Stimulated activated CD8-positive, alpha-beta memory T cell treated with anti-CD3 and anti-CD28 coated beads, Interleukin-7, amount 100 ng/mL, for 24 hours (primary cell): ENCODE measurements at places on chromosomes 7 and 10.

- no peak for DNase-seq
Measured at GRCh38 chr10:101131962-101132635, 999 bp downstream of the TLX1 start.

DNA sequence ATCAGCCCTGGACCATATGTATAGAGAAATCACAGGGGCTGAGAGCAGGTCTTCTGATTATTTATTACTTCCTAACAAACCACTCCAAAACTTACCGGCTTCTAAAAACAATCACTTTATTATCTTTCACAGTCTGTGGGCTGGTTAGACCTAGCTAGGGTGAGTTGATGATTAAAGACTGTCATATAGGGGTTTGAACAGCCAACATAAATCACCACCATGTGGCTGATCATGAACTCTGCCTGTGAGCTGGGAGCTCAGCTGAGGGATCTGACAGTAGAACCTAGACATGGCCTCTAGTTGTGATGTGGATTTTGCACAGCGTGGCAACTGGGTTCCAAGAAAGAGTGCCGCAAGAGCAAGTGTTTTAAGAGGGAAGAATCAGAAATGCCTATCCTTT is 305.4 kb downstream of the CSTF2T start:
- DNase-seq = no peak

- no peak for DNase-seq
Measured at GRCh38 chr10:44696496-44696895, 214.6 kb upstream of the TMEM72 start.

DNA sequence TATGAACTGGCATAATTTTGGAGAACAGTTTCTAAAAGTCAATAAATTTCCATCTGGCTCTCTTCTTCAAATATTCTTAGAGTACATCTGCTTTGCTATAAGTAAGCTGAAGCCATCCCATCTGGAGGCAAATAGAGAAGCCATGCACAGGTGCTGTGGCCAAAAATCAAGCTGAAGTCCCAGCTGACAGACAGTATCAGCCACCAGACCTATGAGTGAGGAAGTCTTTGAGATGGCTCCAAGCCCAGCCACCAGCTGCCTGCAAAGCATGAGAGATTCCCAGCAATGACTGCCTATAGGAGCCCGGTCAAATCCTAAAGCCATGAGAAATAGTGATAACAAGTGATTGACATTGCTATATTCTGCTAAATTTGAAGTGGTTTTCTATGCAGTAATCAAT is 21.7 kb upstream of the PRSS58 start:
- DNase-seq = no peak

- DNase-seq = no peak
Measured at GRCh38 chr7:83040484-83040883, 122.2 kb downstream of the PCLO start.

DNA sequence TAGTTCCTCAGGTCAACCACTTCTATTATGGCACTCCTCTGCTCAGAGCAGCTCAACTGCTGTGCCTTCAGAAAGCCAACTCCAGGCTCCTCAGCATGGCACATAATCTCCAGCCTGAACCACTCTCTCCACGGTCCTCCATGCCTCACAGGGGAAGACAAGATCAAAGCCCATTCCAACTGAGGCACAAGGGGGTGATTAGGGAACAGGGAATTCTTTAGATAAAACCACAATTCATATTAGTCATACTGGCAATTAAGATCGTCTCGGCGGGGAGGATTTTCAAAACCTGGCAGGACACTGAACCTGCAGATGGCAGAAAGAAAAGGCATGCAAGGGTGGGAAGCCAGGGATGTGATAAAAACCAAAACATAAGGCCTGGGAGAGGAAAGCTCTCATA is 361.6 kb downstream of the FGFR2 start:
- DNase-seq = no peak

- DNase-seq = no peak
Measured at GRCh38 chr7:101243646-101244374, 1.1 kb downstream of the FIS1 start.

- DNase-seq = no peak
Measured at GRCh38 chr7:106003525-106004064, 40.5 kb downstream of the CDHR3 start.

DNA sequence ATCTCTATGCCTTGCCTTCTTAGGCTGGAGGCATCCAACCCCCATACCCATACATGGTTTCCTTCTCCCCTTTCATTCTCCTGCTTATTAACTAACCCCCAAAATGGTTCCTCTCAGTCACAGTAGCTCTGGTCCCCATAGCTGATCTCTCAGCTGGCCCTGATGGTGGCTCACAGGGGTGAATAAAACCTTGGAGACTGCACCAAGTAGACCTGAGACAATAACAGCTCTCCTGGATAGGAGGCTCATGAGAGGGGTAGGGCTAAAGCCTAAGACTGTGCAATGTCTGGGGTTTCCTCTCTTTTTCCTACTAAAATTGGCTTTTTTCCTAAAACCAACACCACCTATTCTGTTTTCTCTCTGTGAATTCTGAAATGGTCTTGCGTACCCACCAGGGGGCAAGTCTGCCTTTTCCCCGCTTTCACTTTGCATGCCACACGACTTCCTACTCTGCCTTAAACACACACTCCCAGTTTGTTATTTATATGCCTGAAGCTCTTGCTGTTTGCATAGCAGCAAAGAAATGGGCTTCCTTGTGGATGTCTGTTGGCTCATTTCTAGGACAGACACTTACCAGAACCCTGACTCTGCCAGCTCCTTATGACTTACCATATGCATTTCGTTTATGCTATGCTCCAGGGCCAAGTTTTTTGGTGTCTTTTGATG is 18.4 kb upstream of the PON1 start:
- DNase-seq = no peak

DNA sequence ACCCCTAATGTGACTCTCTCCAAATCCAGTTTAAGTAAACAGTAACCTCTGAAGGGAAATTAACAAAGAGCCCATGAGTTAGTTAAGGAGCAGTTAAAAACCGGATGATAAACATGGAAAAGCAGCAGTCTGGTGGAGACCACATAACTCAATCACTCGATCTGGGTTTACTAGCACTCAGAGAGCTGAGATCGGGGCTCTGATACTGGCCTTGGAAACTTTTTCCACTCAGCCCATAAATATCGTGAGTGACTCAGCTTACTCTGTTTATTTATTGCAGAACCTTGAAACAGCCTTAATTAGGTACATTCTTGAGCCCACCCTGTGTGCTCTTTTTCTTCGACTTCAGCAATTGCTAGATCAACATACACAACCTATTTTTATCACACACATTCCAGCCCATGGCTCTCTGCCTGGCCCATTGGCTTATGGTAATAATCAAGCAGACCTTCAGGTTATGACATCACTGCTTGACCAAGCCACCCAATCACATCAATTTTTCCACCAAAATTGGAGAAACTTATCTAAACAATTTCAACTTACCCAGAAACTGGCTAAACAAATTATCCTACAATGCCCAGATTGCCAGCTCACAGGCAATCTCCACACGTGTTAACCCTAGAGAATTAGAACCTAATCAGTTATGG is 82.2 kb upstream of the GPR22 start:
- no peak for DNase-seq

DNA sequence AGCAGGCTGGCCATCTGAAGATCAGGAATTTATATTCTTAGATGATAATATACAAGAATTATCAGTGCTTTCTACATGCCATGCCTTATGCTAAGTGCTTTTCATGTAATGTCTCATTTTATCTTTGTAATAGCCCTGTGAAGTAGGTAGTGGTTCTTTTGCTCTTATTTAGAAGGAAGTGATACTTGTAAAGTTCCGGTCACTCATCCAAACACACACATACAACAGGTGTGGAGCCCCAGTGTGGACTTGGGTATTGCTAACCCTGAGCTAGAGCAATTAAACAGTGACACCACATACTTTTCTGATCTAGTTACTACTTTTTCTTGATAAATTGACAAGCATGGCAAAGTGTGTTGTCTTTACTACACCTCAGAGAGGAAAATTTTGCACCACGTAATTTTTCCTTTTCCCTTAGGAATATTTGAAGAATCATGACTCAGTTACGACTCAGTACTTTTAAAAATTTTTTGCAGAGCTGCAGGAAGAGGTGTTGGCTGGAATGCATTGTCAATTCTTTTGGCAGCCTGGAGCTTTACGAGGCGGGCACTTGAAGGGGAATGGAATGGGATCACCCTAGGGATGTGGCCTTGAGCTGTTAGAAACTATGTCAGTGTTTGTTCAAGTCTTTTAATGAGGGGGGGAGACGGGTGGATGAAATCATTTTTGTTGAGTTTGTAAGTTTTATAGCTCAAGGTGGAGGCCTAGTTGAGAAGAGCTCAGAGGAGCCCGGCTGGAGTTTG is 212.5 kb upstream of the CELF2 start:
- DNase-seq = no peak

DNA sequence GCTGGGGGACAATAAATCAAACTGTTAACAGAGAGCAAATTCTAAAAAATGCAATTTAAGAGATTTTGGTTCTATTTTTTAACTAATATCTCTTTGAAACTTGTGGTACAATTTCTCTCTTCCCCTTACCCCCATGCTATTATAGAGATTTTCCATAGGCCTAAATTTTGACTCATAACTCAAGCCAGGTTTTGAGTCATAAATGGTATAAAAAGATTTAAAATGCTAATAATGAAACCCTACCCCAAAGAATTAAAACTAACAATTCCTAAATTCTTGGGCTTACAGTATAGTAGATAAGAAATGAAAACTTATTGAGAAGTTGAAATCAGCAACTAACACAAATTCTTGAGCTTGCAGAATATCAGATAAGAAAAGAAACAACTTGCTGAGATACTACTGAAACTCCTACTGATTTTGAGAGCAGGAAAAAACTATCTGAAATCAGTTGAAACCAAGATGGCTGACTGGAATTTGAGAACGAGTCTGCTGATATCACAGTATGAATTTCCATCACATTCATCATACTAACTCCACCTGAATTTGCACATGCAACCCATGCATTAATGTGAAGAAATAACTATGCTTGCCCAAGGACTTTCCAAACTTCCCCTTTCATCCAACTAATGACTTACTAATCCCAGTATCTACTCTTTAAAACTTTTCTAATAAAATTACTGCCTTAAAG is 36.3 kb downstream of the POT1 start:
- no peak for DNase-seq

- DNase-seq = no peak
Measured at GRCh38 chr10:58993480-58994221, 182.8 kb upstream of the PHYHIPL start.

- DNase-seq = peak; percentile 30
Measured at GRCh38 chr7:98831641-98832221, 38.1 kb downstream of the TMEM130 start.

DNA sequence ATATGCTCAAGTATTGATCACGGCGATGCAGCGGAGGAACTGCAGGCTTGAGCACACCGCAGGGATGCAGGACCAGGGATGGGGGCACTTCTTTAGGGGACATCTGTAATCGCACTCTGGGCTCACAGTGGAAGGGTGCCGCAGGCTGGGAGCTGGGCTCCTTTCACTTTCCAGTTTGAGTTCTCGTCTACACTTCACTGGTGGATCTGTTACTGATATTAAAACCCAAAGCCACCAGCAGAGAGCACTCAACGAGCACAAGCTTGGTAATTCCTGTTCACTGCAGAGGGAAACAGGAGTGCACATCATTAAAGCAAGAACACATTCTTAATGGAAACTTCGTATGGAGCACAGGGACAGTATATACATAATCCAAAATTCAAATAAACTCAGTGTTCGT is 91.3 kb downstream of the PARD3 start:
- no peak for DNase-seq

- no peak for DNase-seq
Measured at GRCh38 chr7:11753433-11753832, 78.6 kb downstream of the THSD7A start.

- DNase-seq = no peak
Measured at GRCh38 chr10:51748959-51749358, 49.6 kb upstream of the CSTF2T start.

DNA sequence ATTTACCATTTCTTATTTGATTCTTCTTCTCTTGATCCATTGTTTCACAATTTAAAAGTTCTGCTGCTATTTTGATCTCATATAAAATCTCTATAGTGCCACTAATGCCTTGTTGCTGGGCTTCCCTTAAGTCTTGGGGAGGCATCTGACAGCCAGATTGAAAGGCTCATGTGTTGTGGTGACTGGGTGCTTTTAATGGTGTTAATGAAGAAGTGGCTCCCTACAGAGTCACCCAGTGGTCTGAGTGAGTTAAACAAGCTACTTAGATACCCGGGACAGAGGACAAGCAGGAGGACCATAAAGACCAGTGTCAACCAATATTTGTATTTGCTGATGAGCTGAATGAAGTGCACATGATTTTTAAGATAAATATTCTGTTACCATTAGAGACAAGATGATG is 176.4 kb upstream of the HABP2 start:
- no peak for DNase-seq

GRCh38 chr10:90204956-90205314 is 503.5 kb downstream of the KIF20B start:
- no peak for DNase-seq

- DNase-seq = no peak
Measured at GRCh38 chr10:5527332-5528200, 2.8 kb downstream of the CALML3 start.
